Dorsolateral prefrontal cortex (tissue), 122 donors: ENCODE measurements at places on chromosomes 1 and 21.
A peak's percentile ranks its signal among the peaks of the same experiment; 100 is the strongest.

DNA sequence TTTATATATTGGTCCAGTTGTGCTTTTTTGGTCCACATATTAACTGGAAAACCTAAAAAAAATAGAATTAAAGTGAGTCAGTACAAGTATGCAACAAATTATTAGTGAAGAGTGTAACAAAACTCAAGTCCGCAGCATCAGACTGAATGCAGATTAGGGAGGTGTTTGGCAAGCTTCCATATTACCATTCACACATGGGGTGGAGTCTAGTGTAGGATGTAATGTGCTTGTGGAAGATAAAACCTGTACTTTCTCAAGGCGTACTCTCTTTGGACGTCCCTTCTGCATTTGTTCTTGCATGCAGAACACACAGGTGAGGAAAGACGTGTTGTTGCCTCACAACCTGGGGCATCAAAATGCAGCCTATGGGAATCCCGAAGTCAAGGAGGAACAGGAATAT is 668.7 kb downstream of the MRPL39 start:
- DNase-seq: no peak

GRCh38 chr1:61460191-61460590 is 264.8 kb downstream of the TM2D1 start:
- DNase-seq: no peak

DNA sequence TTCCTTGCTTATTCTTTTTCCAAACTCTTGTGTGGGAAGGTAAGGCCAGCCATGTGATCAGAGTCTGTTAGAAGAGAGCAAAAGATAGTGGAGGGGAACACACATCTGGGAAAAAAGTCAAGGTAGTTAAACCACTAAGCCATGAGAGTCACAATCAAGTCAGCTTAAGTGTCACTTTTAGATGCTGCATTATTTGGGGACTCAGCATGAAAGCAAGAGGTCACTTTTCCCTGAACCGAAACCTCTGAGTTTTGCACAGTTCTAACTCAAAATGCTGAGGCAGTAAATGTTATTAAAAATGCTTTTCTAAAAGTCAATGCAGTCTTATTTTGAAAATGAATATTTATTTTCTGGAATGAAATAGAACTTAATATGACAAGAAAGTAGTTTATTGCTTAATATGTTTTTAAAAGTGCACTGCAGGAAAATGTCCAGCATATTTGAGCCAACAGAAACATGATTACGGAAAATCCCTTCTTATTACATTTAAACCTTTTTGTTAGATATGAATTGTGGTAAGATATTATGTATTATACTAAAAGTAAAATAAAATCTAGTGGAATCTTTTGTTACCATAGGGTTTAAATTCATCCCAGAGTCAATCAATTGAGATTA is 69.3 kb downstream of the RBM11 start:
- no peak for DNase-seq

- DNase-seq: no peak
These were observed 50.0 kb downstream of the TNR start for GRCh38 chr1:175693364-175693763.

DNA sequence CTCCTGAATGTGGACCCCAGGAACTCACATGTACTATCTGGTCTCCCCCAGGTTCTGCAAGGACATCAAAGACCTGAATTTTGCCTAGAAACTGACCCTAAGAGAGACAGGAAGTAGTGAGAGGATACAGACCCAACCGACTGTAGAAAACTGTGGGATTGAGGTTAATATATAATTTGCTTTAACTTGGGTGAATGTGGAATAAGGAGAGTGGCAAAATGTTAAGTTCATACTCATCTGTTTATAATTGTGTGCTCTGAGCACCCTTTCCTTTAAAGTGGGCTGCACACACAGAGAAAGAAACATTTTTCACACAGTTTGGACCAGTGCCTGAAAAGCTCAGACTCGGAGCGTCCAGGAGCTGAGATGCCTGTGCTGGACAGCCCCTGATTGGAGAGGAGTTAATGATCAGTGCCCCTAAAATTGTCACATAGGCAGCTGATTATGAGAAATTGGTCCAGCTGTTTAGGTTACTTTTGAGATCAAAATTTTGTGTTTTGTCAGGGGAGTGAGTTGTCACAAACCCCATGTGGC is 37.2 kb downstream of the ROR1 start:
- DNase-seq: no peak

DNA sequence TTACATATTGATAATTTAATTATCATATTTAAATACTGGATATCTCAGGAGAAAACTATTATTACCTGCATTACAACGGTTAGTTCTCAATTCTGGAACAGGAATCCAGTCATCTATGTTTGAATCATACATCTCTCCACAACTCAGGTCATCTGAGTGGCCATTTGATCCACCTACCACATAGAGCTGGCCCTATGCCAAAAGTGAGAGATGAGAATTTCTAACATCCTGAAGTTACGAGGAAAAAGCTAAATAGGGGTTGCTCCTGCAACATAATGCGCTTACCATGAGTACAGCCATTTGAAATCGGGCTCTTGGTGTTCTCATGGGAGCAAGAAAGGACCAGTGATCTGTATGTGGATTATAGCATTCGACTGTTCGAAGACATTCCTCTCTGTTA is 16.9 kb downstream of the IVNS1ABP start:
- DNase-seq: no peak

DNA sequence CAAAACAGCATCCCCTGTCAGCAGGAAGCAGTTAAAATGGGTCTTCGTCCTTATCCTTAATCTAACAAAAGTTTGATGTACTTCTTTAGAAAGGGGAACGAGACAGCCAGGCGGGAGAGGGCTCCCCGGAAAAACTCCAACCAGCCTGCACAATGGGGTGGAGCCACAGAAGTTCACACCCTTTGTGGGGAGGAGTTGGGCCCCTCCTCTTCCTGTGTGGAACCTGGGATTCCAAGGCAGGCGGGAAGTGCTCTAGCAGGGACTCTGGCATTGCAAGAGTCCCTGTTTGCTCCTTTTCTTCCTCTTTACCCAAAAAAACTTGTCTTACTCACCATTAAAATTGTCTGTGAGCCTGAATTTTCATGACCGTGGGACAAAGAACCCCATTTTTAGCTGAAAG is 47.7 kb downstream of the FCRL5 start:
- no peak for DNase-seq

- DNase-seq: no peak
These were observed 177.0 kb downstream of the CLIC6 start for GRCh38 chr21:34845521-34846451.

DNA sequence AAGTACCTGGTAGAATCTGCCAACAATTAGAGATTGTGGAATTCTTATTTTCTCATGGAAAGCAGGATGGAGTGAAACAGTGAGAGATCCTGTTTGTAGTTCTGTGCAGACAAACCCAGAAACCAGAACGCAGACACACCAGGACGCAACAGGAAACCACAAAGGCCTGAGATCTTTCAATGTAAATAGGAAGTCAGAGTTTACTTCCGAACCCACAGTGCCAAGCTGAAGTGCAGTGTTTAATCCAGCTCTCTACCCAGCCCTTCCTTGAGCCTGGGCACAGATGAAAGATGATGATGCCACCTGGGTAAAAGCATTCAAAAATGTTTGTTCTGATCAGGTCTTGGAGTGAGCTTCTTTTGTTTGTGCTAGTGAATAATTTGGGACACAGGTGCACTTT is 244.2 kb upstream of the HOOK1 start:
- no peak for DNase-seq

DNA sequence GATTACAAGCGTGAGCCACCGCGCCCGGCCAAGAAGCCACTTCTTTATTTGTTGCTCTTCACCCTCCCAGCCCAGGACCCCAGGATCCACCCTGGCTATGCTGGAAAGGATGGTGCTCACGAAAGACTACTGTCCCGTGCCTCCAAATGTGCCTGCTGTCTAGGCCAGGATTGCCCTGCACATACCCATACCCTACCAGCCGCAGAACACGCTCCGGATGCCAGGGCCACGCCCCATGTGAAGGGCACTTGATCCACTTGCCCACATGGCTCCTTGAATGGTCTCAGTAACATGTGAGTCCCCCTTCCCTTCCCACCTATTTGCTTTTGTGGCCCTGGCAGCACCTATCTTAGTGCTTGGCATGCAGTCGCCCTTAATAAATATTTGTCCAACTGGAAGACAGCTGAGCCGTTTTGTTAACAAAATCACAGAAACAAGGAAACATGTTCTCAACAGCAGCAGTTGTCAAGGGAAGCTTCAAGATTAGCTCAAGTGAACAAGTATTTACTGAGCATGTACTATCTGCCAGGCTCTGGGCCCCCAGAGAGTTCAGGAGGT is 13.8 kb upstream of the UBXN10 start:
- DNase-seq: no peak

GRCh38 chr1:63943393-63943792 is 169.6 kb downstream of the ROR1 start:
- DNase-seq: no peak

GRCh38 chr1:12549460-12550349 is 68.3 kb downstream of the DHRS3 start:
- DNase-seq: peak; percentile 34

- DNase-seq: no peak
These were observed 31.4 kb upstream of the DIRAS3 start for GRCh38 chr1:68081775-68082283.

GRCh38 chr1:162144268-162144667 is 74.8 kb downstream of the NOS1AP start:
- DNase-seq: no peak

DNA sequence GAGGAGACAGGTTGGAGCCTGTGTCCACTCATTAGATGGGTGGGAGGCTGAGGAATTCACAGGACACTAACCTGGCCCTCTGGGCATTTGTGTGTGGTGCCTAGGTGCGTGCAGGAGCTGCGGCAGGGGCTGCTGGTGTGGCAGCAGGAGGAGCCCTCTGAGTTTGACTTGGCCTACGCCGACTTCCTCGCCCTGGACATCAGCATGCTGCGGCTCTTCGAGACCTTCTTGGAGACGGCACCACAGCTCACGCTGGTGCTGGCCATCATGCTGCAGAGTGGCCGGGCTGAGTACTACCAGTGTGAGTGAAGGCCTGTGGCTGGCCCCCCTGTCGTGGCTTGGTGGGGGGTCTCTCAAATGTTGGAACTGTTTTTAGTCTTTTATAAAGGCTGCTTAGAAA is 3.6 kb downstream of the XKR8 start:
- DNase-seq: no peak

- DNase-seq: no peak
These were observed 1.3 kb downstream of the S1PR1 start for GRCh38 chr1:101238031-101238628.

DNA sequence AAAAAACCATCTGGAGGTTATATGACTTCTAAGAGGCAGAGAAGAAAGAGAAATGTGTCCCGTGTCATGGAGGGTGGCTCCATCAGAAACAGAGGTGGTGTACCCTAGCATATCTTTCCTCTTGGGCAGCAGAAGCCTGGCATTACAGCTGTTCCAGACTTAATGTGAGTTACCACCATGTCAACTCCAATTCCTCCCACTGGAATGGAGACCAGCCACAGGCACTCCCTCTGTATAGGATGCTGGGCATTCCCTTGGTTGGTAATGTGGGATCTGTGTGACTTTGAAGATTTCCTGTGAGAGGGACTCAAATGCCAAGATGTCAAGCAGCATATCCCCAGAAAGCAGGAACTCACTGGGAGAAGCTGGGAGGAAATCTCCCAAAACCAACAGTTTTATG is 77.1 kb upstream of the COG2 start:
- DNase-seq: no peak

DNA sequence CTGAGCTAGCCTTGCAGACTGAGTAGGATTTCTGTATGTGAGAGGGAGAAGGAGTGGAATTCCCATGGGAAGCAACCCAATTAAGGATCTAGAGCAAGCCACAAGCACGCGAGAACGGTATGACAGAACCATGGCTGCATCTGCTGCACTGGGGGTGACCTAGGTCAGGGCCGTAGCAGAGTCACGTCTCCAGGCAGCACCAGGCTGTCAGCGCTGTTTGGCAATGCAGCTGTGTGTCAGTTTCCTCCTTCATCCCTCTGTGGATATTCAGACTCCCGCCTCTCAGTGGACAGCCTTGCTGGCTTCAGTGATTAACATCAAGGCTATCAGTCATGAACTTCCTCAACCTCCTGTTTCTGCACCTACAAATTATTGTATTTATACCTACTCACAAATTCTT is 118.1 kb upstream of the PPP2R5A start:
- DNase-seq: no peak

DNA sequence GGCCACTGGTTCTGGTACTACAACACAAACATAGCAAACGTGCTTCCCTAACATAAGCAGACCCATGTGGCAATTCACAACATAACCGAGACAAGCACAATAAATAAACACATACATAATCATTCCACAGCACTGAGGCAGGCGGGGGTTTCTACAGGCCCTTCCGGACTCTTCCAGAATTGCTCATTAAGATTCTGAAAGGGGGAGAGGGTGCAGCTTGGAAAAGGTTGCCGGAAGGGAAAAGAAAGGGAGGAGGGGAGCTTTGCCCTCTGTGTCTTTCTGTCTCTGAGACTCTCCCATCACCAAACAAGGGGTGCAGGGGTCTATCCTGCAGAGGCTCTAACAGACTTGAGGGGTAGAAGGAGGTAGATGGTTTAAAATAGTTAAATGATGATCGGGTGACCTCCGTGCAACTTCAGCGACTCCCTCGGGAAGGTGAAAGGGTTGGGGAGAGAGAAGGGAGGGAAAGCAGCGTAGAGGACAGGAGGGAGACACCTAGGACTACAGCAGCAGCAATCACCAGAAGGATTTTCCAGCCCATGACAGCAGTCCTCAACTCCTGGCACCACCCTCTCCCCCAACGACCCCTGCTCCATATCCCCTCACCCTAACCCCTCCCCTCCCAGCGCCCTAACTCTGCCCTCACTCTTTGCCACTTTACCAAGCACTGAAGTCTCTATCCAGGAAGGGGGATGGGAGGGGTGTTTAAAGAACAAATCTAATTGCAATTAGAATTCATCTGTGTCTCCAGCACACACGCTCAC is 365.5 kb upstream of the ESRRG start:
- no peak for DNase-seq

DNA sequence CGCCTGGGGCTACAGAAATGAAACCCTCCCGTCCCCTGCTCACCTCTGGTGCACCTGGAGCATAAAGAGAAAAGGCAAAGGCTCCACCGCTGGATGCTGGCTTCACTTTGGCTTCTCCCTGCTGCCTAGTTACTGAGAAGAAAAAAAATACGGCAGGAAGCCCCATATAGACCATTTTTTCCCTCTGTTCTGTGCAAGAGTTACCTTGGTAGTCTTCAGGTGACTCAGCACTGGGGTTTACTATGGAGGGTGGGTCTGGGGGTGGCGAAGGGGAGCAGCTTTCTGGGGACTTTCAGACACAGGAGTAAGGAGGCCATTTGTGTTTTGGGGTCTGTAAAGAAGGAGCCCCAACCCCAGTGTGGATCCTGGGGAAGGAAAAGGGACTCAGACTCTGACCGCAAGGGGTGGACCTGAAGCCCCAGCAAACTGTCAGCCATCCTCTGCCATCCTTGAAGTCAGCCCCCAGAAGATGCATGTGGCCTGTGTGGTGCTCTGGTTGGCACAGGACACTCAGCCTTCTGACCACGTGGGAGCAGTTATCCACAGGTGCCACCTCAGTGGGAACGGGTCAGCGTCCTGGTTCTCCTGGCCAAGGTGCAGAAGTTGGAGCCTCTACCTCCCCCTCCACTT is 25.9 kb upstream of the EPS8L3 start:
- DNase-seq: peak; percentile 25
